SJCRH30 (cell line): ENCODE measurements at places on chromosomes 12 and 14. TPM values are rescaled to one million over a fixed set of nuclear protein-coding genes. Genes with fewer than 3 reads are reported as not detected.

The VRTN gene
- total RNA-seq, result not detected in 2 replicates

The DPY19L2 gene
- total RNA-seq, result 3.6 and 4.4 TPM in 2 replicates

The TSPAN11 gene
- total RNA-seq, result 6.5 and 6.7 TPM in 2 replicates

The P2RX2 gene
- not detected in 2 replicates for total RNA-seq

GRCh38 chr12:84856156-84856900 lies 56.3 kb downstream of the SLC6A15 start:
- no peak for DNase-seq

DNA sequence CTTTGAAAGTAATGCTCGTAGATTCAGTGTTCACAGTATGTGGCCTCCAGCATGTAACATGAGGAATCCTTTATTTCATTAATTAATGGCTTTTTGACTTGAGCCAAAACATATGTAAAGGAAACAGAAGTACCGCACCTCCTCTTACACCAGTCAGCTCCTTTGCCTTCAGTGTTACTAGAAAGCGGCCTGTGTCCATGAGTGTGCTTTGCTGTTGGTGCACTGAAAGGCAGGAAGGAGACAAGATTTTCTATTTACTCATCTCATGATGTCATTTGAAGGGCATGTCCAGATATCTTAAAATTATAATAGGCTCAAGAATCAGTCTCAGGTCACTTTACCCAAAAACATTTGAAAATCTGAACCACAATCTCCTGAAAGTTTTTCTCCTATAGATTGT lies 9.9 kb upstream of the CCT2 start:
- DNase-seq, result no peak

DNA sequence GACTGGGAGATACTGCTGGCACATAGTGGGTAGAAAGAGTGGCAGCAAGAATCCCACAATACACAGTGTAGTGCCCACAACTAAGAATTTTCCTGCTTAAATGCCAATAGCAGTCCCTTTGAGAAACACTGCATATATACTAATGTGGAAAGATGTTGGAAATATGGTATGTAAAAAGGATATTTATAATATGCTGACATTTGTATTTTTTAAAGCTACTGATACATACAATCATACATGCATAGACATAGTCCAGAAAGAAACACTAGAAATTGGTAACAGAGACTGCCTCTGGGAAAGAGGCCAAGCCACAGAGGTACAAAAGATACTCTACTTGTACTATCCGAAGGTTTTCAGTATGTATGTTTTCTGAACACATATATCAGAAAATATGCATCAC lies 30.3 kb downstream of the TRIP11 start:
- no peak for DNase-seq

GRCh38 chr14:35292770-35293561 lies 784 bp downstream of the PSMA6 start:
- no peak for DNase-seq
